H1 (cell line): ENCODE measurements at places on chromosomes 7 and 10.

DNA sequence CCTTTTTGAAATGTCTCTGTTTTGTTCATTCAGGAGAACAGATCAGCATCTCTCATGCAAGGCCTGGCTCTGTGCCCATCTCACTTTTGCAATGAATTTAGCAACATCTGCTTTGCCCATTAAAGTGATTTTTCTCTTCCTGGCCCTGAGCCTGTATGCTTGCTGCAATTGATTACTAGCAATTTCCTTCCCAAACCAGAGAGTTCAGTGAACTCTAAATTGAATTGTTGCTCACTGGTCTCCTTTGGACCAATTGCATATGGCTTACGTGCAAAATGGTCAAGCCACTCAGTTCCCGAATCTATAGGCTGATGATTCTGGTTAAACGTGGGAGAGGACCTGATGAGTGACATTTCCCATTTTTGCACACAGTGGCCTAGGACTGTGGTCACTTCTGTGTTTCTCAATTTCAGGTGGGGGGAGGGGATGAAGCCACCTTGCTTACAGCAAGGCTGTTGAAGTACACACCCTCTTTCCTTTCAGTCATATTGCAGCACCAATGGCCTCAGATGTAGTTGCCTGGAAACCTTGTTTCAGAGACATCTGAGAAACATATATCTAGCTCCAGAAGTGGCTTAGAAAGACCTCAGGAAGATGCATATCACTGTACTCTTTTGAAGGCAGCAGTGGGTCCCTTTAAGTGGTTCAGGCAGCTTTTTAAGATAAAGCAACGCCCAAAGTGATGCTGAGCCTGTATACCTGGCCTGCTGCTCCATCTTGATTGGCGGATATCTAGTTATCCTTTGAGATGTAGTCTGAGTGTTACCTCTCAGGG lies 201.4 kb downstream of the PTEN start:
- DNase-seq, result no peak

DNA sequence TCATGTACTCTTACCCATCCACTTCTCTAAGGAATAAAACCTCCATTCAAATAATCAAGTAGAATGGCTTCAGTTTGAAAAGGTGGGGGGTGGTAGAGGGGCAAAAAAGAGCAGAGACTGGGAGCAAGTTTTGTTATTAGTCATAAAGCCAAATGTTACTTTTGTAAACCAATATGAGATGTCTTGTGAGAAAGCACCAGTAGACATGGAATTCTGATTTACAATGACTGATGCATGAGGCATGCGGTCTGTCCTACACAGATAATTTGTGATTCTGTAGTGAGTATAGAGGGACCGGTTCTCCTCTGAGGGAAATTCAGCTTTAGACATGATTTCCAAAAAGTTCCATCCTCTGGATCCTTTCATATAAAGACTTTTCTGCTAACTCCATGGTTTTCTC lies 12.9 kb upstream of the ABCA13 start:
- DNase-seq, result no peak

DNA sequence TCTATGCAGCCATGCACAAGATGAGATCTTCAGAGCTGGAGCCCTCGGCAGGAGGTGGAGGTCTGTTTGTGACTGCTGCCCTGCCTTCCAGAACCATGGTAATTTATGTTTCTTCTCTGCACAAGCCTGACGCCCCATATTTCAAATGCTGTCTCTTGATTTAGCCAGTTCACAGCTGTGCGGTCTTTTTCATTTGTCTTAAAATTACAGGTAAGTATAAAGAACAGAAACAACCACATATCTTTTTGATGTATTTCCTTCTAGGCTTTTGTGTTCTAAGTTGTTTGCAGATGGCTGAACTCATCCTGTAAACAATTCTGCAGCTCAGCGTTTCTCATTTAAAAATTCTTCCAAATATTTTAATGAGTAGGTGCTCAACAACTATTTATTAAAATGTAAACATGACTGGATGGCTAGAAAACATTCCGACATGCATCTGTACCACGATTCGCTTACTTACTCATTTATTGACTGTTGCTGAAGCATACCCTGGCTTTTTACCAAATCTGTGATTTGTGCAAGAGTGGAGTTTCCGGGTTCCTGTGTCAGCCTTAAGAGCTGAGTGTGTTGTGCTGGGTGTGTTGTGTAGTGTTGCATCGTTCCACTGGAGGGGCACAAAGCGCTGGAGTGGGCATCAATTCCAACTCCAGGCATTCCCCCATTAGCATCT lies 58.9 kb downstream of the PIP4K2A start:
- DNase-seq, result no peak

- no peak for DNase-seq
Observed at GRCh38 chr10:25078658-25079431, 62.4 kb downstream of the THNSL1 start.

DNA sequence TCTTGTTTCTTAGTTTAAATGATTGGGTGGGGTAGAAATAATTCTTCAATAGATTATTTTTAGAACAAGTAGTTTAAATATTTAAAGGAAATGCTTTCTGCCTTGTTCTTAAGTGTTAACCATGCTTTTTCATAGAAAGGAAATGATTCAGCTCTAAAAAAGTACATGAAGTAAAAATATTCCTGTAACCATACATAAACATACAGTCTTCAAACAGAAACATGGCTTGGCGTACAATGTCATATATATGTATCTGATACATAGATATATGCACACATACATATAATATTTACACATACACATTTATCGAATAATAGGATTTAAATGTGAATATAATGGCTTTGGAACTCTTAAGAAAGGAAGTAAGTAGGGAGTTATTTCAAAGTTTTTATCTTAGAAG lies 84.4 kb downstream of the RUNDC3B start:
- DNase-seq, result no peak

DNA sequence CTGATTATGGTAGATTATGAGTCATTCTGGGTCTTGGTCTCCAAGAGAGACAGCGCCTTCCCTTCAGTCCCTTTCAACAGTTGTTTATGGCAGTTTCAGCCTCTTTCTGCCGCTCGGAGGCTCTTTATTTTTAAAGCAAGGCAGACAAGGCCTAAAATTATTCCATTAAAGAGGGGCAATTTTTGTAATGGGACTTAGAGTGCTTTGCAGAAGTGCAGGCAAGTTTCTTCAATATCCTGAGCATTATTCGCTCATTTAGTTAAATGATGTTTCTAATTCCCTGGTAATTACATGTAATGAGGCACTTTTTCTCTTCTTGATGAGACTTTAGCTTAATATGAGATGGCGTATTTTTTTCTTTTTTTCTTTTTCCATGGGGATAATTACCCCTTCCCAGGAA lies 33.6 kb downstream of the BUB3 start:
- no peak for DNase-seq

GRCh38 chr7:69336976-69337375 lies 261.3 kb upstream of the AUTS2 start:
- no peak for DNase-seq

GRCh38 chr10:126247446-126247975 lies 140.8 kb downstream of the ADAM12 start:
- DNase-seq, result no peak

- DNase-seq, result no peak
Observed at GRCh38 chr7:106022193-106022821, 59.2 kb downstream of the CDHR3 start.

- DNase-seq, result no peak
Observed at GRCh38 chr7:85529201-85529600, 342.3 kb upstream of the SEMA3D start.

- no peak for DNase-seq
Observed at GRCh38 chr7:3028758-3029093, 14.9 kb downstream of the CARD11 start.

DNA sequence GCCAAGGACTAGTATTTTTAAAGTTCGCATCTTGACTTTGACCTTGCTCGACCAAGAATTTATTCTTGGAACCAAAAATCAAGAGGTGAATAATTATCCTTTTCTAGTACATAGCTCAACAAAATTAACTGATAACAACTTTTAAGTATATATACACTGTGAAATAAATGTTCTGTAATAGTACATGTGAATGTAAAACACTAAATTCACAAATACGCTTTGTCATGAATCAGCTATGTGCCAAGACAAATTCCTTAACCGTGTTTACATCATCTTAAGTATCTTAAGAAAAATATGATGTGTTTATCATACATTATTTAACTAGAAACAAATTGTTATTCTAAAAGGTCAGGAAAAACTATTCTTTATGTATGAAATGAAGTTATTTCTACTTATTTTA lies 83.3 kb downstream of the CUL2 start:
- DNase-seq, result no peak

DNA sequence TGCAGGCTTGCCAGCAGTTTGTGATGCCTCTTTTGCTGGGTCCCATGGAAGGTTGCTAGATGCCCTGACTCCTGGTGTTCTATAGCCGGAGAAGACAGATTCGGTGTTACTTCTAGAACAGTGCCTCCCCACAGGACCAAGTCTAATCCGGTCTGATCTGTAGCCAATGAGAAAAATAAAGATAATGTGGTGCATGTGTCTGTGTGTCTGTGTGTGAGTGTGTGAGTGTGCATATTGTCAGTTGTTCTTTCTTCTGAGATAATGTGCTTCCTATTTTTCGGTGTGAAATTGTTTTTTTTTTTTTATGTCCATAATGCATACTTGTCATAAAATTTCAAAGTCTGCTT lies 29.7 kb upstream of the ZNRF2 start:
- DNase-seq, result no peak

GRCh38 chr7:102943423-102944169 lies 30.8 kb downstream of the LRRC17 start:
- no peak for DNase-seq

DNA sequence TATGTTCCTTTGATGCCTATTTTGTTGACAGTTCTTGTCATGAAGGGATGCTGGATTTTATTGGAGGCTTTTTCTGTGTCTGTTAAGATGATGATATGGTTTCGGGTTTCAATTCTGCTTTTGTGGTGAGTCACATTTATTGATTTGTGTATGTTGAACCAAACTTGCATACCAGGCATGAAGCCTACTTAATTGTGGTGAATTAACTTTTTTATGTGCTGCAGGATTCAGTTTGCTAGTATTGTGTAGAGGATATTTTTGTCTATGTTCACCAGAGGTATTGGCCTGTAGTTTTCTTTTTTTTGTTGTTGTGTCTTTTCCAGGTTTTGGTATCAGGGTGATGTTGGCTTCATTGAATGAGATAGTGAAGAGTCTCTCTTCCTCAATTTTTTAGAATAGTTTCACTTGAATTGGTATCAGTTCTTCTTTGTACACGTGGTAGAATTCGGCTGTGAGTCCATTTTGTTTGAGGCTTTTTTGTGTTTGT lies 345.9 kb downstream of the KIF20B start:
- DNase-seq, result no peak

- DNase-seq, result no peak
Observed at GRCh38 chr10:112761256-112761655, 188.8 kb upstream of the TCF7L2 start.

DNA sequence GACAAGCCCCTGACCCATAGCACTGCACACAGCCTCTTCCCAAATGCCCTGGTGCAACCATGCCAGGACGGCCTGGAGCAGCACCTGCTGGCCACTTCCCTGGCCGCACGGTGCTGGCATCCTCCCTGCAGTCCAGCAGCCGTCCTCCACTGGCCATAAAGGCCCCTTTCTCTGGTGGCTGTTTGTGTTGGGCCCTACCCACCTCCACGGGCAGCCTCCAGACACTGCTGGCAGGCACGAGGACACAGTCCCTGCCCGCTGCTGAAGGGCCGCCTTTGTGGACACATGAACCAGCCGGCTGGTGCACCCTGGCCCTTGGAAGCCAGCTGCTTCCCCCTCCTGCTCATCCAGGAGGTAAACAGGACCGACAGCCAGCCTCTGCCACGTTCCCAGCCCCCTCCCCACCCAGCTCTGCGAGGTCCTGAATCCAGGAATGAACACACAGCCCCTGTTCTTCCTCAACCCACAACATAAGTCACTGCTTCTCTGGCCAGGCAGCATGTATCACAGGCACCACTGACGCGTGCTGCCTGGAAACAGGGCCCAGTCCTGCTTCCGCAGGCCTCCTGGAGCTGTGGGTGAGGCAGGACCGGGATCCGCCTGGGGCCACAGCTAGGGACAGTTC lies 43.8 kb downstream of the SPOCK2 start:
- no peak for DNase-seq

- DNase-seq, result no peak
Observed at GRCh38 chr10:122176232-122177213, 94.6 kb upstream of the BTBD16 start.

DNA sequence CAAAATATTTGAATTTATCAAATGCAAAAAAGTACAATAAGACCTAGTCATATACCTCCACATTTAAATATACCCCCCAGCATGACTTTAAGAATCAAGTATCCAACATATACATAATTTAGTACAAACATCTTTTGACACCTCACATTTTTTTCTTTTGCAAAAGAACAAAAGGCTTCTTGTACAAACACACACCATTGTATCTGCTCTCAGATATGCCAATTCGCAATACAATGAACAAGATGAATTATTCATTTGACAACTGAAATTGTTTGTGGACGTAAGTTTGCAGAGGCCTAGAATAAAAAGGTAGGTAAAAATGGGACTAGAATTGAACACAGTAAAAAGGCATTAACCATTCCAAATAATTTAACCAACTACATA lies 154.4 kb downstream of the CACNA2D1 start:
- DNase-seq, result no peak

DNA sequence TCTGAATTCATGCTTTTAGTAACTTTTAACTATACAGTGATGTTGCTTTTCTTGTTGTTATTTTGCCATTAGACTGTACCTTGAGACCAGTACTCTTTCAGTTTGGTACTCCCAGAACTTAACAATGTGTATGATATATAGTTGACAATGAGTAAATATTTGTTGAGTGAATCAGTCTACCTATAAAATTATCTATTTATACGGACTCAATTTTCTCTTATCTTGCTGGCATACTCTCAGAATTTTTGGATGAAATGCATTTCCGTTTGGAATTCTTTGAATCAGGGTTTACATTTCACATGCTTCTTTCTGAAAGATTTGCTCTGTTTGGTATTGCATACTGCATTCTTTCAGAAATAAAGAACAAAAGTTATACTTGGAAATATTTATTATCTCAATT lies 47.8 kb upstream of the LRRC17 start:
- DNase-seq, result no peak

- no peak for DNase-seq
Observed at GRCh38 chr7:116337800-116338199, 127.5 kb downstream of the TES start.

DNA sequence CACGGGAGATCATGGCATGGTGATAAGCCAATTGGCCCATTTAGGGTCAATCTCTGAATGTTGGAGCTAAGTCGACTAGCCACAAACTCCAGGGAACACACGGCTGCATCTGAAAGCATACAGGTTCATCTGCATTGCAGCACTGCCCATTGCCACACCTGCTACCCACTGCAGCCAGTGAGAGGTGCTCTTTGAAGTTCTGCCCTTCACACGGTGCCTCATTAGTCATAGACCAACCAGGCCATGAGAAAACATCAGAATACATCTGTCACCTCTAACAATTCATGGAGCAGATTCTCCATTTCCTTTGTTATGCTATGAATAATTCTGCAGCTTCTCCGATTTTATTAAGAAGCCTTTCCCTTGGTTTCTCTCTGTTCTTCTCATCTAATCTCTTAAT lies 65.7 kb upstream of the FAM204A start:
- no peak for DNase-seq

GRCh38 chr10:58414270-58415041 lies 29.2 kb downstream of the TFAM start:
- no peak for DNase-seq

- DNase-seq, result no peak
Observed at GRCh38 chr10:37535459-37536246, 321.8 kb downstream of the ZNF248 start.
